ENCODE measurements at places on chromosomes 5 and 9. TPM values are rescaled to one million over a fixed set of nuclear protein-coding genes. Genes with fewer than 3 reads are reported as not detected.

- no peaks in the 10 kb centered on the region for H3K4me1 ChIP-seq
- H3K27ac ChIP-seq = no peak overlapping the region
- no peak overlapping the region for H3K4me3 ChIP-seq
Observed at GRCh38 chr9:130256644-130257043, 8.9 kb upstream of the HMCN2 start.

GRCh38 chr9:116250891-116251290, 97.3 kb downstream of the PAPPA start:
- no peaks in the 10 kb centered on the region for H3K27me3 ChIP-seq
- no peaks in the 10 kb centered on the region for H3K36me3 ChIP-seq
- DNase-seq = no peak
- H3K27ac ChIP-seq = no peak overlapping the region
- no peaks in the 10 kb centered on the region for H3K4me1 ChIP-seq

DNA sequence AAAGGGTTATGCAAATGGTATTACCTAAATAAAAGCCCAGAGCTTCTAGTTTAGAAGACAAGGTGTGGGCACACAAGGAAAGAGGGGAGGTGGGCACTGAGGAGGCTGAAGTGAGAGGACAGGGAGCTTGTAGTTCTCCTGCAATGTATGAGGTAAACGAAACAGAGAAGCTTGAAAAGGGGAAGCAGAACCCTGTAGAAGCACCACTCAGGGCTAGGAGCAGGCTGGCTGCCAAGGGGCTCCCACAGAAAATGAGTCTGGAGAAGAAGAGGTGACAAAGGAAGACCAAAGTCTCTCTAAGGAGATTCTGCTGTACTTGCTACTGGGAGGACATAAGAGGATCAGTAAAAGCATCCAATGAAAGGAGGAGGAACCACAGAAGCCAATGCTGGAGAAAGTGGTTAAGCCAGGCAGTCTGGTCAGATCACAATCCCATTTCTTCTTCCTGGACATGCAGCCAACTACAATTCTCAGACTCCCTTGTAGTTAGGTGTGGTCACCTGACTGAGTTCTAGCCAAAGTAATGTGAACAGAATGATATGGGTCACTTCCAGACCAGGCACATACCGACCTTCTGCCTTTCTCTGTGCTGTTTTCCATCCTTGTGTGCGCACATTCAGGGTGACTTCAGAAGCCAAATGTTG, 174.5 kb upstream of the MAP3K1 start:
- no peak overlapping the region for H3K27ac ChIP-seq
- DNase-seq = no peak
- H3K4me3 ChIP-seq = no peak overlapping the region
- no peaks in the 10 kb centered on the region for H3K27me3 ChIP-seq
- no peaks in the 10 kb centered on the region for H3K36me3 ChIP-seq
- peaks cover 15% of the 10 kb centered on the region for H3K4me1 ChIP-seq

GRCh38 chr9:109297899-109298298, 23.0 kb downstream of the EPB41L4B start:
- no peaks in the 10 kb centered on the region for H3K36me3 ChIP-seq
- peak; percentile 97 for DNase-seq
- H3K4me1 ChIP-seq = peaks cover 8% of the 10 kb centered on the region
- H3K27me3 ChIP-seq = peaks cover 5% of the 10 kb centered on the region

DNA sequence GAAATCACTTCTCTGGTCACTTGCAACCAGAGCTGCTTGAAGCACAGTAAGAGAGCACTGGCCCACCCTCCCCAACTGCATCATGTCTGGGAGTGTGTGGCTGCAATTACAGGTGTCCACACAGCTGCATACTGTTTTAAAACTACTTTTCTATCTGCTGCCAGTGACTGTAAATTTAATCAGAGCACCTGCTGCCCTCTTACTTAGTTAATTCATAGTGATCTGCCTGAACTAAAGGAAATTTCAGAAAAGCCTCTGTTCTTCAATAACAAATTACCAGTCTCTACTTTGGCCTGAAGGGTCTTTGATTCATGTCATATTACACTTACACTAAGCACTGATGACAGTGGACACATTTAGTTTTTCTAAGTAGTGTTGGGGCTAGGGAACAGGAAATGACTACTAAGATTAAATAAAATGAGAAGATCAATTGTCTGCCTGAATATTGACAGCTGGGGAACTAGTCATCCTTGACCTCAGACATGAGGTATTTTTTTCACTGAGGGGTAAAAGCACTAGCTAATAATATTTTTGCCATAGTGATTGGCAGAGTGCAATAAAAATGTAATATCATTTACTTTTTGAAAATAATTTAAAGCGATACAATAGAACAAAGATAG, 788.9 kb upstream of the GRAMD2B start:
- H3K4me3 ChIP-seq = no peak overlapping the region
- no peaks in the 10 kb centered on the region for H3K4me1 ChIP-seq
- H3K27me3 ChIP-seq = no peaks in the 10 kb centered on the region
- DNase-seq = no peak
- H3K36me3 ChIP-seq = no peaks in the 10 kb centered on the region

DNA sequence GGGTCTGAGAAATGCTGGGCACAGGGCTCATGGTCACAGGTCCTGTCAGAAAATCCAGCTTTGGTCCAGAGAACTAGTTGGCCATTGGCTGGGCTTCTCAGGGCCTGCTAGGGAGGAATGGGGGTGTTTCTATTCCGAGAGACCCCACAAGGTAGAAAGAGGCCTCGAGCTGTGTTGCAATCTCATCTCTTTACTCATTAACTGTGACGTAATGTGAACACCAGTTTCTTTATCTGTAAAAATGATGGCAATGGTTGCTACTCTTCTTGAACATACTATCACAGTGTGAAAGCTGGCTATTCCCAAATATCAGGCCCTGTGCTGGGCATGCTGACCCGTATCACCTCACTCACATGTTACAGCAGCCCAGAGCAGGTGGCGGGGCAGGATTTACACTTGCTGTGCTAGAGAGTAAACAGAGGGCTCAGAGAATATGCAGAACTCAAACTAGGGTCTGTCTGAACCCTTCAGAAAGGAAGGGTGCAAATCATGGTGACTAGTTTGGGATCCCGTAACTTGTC, 35.7 kb upstream of the SLC25A51 start:
- peaks cover 8% of the 10 kb centered on the region for H3K36me3 ChIP-seq
- H3K4me1 ChIP-seq = peaks cover 81% of the 10 kb centered on the region
- DNase-seq = no peak

- H3K36me3 ChIP-seq = no peaks in the 10 kb centered on the region
- DNase-seq = no peak
- peaks cover 21% of the 10 kb centered on the region for H3K4me1 ChIP-seq
- no peak overlapping the region for H3K27ac ChIP-seq
- peaks cover 10% of the 10 kb centered on the region for H3K27me3 ChIP-seq
Observed at GRCh38 chr5:135190416-135191083, 156.5 kb upstream of the PITX1 start.

GRCh38 chr5:56060276-56061110, 65.7 kb upstream of the IL6ST start:
- peaks cover 13% of the 10 kb centered on the region for H3K4me1 ChIP-seq
- DNase-seq = peak; percentile 39
- no peak overlapping the region for H3K4me3 ChIP-seq

C9orf153 gene
- not detected for total RNA-seq

FGF18 gene
- 0.89 TPM for total RNA-seq

MEIKIN gene
- not detected for total RNA-seq

SLC34A1 gene
- not detected for total RNA-seq

All from astrocyte (in vitro differentiated cells and primary cell).